ENCODE measurements at places on chromosomes 4 and X.

DNA sequence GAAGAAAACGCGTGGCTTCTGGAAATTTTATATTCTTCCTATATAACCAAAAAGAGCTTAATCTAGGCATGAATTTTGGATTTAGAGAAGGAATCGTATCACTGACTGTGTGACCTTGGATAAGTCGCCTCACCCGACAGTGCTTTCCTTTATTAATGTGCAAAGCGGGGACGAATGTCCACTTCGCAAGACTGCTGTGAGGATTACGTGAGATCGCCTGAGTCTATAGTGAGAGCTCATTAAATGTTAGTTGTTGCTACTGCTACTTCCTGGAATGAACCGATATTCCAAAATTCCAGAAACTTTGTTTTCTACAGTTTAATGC lies 448 bp upstream of the TBC1D8B start:
- DNase-seq, result no peak

DNA sequence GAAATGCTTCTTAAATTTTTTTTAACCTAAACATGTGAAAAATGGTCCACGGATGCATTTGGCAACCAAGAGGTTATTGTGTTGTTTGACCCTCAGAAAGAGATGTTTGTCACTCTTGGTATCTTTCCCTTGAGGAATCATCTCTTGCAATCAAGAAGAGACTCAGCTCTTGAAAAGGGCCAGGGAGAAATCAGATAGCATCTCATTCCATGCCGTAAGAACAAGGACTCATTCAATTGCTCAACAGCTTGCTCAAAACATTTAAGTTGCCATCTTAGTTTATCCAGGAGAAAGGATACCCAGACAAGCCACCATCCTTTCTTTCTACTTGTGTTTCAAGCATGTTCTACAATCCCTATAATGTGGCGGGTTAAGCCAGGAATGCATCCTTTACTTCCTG lies 209.5 kb upstream of the LNX1 start:
- no peak for DNase-seq

DNA sequence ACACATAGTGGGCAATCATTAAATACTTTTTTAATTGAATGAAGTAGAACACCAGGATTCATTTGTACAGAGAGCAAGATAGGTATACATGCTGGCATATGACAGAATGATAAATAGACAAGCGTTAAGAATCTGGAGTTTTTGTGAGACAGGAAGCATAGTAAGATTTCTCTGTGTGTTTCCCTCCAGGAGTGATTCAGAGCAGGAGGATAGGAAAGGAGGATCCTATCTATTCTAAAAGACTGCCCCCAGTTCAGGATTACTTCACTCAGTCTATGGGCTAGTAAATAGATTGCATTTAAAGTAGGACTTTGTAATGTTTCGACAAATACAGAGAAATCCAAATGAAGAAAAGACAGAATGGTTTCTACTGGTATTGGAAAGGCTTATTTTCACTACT lies 423.7 kb downstream of the PDGFC start:
- no peak for DNase-seq

- DNase-seq, result no peak
Measured at GRCh38 chrX:94107981-94108380, 434.0 kb downstream of the FAM133A start.

GRCh38 chr4:138999666-139000065 lies 15.9 kb upstream of the NOCT start:
- no peak for DNase-seq

DNA sequence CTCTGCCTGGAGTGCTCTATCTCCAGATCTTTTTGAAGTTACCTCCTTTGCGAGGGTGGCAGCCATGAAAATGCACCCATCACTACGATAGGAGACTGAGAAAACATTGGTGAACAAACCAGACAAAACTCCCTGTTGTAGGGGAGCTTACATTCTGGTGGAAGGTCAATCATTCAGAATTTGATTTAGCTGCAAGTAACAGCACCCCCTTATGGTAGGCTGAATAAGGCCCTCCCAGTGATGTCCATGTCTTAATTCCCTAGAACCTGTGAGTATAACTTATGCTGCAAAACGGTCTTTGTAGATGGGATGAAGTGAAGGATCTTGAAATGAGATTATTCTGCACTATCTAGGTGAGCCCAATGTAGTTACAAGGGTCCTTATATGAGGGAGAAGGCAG lies 5.6 kb upstream of the TEC start:
- peak; percentile 27 for DNase-seq

GRCh38 chrX:133384454-133384853 lies 30.8 kb downstream of the GPC4 start:
- no peak for DNase-seq

GRCh38 chr4:36734334-36734733 lies 452.9 kb downstream of the DTHD1 start:
- no peak for DNase-seq

GRCh38 chrX:150225756-150226155 lies 137.4 kb upstream of the MAMLD1 start:
- no peak for DNase-seq

GRCh38 chrX:67784712-67785111 lies 240.9 kb downstream of the AR start:
- DNase-seq, result no peak

- DNase-seq, result no peak
Measured at GRCh38 chrX:25003066-25003849, 12.5 kb downstream of the ARX start.

GRCh38 chr4:143358419-143358818 lies 21.7 kb downstream of the GAB1 start:
- DNase-seq, result no peak

DNA sequence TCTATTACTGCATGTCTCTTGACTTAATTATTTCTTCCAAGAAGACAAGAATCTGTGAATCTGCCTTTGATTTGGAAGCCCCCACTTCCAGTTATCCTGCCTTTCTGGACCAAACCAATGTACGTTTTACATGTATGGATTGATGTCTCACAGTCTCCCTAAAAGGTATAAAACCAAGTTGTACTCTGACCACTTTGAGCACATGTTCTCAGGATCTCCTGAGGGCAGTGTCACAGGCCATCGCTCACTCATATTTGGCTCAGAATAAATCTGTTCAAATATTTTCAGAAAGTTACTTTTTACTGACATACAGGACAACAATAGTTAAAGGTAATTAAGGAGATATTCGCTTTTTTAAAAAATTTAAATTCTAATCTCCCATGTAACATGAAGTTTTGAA lies 188.6 kb upstream of the CPXCR1 start:
- no peak for DNase-seq
